Activated T-cell treated with anti-CD3 and anti-CD28 coated beads for 24 hours (primary cell): ENCODE measurements at places on chromosomes 5 and 9.
A peak's percentile ranks its signal among the peaks of the same experiment; 100 is the strongest.

DNA sequence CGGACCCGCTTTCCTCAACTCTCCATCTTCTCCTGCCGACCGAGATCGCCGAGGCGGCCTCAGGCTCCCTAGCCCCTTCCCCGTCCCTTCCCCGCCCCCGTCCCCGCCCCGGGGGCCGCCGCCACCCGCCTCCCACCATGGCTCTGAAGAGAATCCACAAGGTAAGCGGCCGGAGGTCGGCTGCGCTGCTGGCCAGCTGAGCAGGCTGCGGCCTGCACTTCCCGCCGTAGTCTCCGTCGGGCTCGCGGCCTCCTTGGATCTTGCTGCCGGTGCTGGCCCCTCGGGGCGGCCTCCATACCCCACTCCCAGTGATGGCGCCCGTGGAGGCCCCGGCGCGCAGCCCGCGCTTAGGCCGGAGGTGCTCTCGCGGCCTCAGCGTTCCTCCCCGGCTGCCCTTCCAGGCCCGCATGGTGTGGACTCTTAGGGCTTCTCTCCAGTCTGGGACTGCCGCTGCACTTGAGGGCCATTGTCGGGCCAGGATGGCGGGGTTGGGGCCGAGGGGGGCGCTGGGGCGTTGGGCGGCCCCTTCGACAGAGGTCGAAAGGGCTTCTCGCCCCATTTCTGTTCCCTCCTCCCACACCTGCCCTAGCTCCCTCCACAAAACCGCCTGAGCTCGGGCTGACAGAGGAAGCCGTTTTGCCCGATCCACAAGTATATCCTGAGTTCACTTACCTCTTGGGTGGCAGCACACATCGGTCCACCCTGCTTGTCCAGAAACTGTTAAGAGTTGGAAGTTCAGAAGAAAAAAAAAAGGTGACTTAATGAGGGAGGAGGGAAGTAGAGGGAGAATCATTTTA is 714 bp downstream of the UBE2D2 start:
- DNase-seq: peak; percentile 50

GRCh38 chr5:96969366-96969765 is 33.5 kb downstream of the LNPEP start:
- DNase-seq: no peak

DNA sequence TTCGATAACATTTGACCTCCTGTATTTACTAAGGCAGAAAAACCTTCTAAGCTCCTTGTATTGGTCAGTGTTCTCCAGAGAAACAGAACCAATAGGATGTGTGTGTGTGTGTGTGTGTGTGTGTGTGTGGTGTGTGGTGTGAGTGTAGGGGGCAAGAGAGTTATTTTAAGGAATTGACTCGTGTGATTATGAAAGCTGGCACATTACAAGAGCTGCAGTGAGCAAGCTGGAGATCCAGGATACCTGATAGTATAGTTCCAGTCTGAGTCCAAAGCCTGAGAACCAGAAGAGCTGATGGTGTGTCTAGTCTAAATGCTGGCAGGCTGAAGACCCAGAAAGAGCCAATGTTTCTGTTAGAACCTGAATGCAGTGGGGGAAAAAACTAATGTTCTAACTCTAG is 21.2 kb upstream of the PIK3R1 start:
- DNase-seq: no peak

DNA sequence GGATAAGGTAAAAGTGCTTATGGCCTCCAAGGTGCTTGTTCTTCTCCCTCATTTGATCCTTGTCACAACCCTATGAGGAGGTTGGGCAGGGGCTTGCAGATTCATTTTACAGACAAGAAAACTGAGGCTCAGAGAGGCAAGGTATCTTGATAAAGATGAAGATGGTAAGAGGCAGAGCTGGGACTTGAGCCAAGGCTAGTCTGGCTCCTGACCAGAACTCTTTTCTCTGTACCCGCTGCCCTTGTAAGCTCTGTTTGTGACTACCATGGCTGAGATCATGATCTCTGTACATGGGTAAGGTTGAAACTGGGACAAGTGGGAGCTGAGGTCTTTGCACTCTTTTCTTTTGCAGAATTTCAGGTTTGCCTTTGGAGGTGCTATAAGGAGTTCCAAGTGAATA is 33.6 kb downstream of the SEC61B start:
- no peak for DNase-seq

- DNase-seq: no peak
Observed at GRCh38 chr9:30015073-30015472, 2369.4 kb upstream of the ACO1 start.

GRCh38 chr5:109453251-109453650 is 43.5 kb upstream of the PJA2 start:
- no peak for DNase-seq

DNA sequence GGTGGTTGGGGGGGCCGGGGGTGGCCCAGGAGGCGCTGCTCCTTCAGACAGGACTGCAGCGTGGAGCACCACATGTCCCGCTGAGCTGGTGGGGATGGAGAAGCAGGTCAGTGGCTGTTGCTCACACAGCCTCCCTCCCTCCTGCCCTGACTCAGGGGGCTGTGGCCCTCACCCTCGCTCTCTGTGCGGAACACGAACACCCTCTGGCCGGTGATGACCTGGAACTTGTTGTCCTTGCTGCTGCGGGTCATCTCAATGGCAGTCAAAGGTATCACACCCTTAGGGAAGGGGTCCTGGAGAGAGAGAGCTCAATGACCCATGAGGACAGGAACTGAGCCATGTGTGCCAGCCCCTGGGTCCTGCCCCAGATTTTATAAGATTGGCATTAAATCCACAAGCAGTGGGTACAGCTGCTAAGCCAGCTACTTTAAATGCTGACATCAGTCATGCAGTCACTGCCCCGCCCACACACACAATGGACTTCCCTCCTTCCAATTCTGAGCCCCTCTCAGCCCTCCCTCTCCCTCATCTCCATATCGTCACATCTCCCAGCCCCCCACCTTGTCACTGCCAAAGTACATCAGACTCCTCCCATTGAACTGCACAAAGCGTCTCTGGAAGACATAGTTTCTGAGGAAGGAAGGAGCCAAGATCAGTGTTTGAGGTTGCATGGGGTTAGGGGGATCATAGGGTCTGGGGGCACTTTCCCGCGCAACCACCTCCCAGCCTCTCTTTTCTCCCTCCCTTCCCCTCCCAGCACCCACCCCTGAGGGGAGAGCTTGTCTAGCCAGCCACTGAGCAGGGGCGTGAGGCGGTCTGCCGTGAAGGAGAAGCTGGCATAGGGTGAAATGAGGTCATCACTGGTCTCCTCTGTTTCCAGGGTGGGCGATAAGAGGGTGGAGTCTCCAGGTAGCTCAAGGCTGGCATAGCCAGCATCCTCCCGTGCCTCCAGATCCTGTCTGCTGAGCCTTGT is 8.9 kb downstream of the ARAP3 start:
- no peak for DNase-seq

- DNase-seq: no peak
Observed at GRCh38 chr5:112014783-112015395, 257.9 kb upstream of the NREP start.

GRCh38 chr5:56257010-56257409 is 23.9 kb upstream of the ANKRD55 start:
- no peak for DNase-seq

DNA sequence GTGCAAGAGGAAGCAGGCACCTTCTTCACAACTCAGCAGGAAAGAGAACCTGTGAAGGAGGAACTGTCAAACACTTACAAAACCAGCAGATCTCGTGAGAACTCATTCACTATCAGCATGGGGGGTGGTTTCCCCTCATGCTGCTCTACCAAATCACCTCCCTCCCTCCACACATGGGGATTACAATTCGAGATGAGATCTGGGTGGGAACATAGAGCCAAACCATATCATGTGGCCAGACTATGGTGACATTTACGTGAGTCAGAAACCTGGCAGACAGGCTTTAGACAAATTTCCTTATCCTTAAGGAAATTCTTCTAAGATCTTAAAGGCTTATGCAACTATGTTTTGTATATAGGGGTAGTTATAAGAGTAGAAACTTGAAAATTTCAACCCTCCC is 8.7 kb upstream of the AOPEP start:
- DNase-seq: no peak

DNA sequence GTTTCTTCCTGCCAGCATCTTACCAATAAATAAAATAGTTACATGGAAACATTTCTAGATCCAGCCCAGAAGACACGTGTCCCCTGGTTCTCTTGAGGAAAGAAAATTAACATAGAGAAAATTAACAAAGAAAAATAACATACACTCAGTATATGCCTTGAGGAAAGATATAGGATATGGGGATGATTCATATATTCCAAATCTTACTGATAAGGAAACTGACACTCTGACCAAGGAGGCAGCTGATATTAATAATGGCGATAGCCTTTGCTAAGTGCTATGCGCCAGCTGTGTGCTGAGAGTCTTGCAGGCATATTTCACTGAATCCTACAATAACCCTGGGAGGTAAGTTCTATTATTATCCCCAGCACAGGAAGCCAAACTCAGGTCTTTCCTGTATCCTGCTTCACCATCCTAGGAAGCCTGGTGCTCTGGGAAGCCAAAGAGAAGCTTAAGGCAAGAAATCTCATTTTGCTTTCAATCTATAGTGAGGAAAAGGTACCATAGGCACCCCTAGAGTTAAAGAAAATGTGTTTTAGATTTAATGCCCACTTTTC is 302.7 kb upstream of the NREP start:
- no peak for DNase-seq

DNA sequence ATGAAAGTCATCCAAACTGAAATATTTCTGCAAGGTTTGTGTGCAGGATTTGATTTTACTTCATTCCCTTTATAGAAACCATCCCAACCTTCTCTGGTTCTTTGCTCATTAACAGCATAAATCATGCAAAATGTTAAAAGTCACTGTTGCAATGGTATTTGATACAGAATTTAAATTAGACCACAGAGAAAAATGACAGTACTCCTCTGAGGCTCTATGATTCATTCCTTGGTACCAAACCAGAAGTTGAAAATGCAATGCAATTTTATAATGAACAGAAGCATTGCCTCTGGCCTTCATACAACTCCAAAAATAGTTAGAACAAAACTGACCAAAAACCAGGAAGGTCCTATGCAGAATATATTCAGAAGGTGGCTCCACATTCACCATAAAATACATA is 607.1 kb downstream of the TLE1 start:
- DNase-seq: no peak

DNA sequence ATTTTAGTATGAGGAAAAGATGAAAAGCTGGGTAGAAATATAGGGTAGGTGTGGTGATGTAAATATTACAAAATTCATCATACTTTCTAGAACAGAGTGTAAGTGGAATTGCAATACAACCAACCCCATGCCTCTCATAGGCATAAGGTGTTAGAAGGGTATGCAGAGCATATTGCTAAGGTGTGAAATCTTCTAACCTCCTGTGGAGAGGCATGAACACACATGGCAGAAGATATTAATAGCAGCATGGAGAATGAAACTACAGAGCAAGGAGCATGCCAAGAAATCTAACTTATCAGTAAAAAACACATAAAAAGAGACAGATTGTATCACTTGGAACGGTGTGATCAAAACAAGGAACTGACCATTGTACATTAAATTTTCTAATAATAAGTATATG is 441.5 kb downstream of the CDH18 start:
- DNase-seq: no peak

DNA sequence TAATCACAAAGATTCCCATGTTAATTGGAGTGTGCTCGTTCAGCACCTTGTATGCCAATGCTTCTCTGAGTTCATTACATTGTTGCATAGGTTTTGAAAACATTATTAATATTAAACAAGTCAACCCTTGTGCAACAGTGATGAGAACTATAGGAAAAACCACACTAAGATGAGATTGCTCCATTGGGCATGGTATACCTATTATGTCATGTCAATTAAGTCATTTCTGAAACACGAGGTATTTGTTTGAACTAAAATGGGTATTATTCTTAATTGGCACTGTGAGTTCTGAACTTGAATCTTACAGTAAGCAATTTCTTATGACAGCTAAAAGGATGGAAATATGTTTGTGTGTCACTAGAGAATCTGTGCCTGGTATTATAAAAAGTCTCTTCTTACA is 447.7 kb downstream of the EFNA5 start:
- no peak for DNase-seq

DNA sequence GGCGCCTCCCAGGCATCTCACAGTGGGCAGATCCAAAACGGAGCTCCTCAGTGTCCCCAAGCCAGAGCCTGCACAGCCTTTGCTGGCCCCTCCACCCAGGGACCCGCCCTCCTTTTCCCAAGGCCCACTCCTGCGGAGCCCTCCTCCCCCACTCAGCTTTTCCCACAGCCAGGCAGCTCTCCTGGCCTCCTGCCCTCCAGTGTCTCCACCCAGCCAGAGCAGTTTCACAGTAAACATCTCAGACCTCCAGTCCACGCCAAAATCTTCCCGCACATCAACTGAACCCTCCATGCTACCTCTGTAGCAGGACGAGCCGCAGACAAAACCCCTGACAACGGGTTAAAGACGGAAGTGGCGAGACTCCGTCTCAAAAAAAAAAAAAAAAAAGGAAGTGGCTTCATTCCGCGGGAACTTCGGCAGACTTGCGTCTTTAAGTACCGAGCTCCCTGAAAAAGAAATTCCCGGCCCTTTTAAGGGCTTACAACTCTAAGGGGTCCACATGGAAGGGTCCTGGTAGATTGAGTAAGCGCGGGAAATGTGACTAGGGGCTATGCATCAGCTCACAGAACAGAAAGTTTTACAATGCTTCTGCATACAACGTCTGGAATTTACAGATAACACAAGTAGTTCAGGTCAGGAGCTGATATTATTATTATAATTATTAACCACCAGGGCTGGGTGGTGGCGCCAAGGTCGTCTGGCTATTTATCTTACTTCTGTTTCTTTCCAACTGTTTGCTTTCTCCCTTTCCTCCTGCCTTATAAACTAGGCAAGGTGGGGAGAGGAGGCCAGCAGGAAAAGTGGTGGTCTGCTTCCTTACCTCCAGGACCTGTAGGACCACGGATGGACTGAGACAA is 11.4 kb upstream of the GRIN1 start:
- no peak for DNase-seq

GRCh38 chr5:80712919-80713318 is 58.1 kb upstream of the DHFR start:
- no peak for DNase-seq

DNA sequence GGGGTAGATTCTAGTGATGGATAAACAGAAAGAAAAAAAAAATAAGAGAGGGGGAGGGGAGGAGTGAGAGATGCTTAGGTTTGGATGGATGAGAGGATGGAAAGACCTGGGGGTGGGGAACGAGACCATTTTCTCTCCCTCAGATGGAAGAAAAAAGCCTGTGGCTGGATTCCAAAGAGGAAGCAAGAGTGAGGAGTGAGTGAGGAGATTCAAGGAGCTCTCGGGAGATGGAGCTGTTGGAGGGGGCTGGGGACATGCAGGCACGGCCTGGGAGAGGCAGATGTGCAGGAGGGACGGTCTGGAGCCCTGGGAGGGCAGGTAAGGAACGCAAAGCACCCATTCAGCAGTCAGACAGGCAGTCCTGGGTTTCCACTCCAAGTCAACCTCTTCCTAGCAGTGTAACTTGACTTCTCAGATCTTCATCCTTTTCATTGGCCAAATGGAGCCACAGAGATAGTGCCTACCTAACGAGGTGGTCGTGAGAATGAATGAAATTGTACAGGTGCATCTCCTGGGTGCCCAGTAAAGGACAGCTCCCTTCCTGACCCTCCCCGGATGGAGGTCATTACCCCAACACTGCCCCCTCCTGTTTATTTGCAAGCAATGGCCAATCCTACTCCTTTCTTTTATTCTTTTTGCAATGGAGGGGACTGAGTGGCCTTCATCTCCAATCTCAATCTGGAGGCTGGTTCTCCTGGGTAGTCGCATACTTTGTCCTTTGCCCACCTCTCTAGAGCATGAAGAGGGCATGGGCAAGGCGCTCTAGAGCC is 52.2 kb downstream of the PCDH1 start:
- no peak for DNase-seq

- DNase-seq: no peak
Observed at GRCh38 chr5:1749346-1750124, 50.1 kb downstream of the MRPL36 start.
